ENCODE measurements at places on chromosomes 4 and X.

- no peak for DNase-seq
Observed at GRCh38 chr4:151753056-151753455, 7.8 kb downstream of the GATB start.

- DNase-seq, result no peak
Observed at GRCh38 chr4:126405369-126405982, 1090.7 kb downstream of the FAT4 start.

DNA sequence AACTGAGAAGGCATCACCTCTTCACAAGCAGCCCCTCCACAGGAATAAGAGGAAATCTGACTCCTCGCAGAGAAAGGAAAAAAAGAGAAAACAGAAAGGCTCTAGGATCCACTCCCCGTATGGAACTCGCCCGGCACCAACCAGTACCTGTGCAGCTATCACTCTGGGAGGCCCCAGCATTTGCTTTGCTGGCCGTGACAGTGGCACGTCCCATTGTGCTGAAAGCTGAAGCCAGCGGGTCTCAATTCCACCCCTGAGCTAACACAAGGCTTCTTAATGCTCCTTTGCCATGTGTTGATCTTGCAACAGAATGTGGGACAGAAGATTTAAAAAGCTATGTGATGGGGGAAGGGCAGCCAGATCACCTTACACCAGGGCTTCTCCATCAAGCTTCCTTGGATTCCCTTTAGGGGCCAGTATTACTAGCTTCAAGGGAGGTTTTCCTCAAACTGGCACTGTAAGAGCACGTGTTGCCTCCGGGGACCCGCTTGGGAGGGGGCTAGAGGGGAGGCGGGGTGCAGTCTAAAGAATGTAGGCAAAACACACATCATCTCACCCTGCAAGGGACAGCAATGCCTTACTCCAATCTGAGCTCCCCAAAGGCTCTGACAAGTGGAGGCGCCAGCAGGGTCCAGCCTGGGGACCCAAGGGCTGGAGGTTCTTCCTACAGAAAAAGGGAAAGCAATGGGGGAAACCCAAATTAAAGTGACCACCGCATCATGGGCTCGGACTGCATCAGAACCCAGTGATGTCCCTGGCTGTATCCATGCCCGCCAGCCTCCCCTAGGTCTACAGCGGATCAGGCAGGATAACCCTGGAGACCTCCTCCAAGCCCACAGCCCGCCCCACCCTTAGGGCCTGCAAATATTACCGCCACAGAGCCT lies 1.2 kb downstream of the USP46 start:
- no peak for DNase-seq

- no peak for DNase-seq
Observed at GRCh38 chr4:111879539-111879938, 265.7 kb upstream of the FAM241A start.

- DNase-seq, result no peak
Observed at GRCh38 chr4:114396808-114397207, 201.8 kb upstream of the UGT8 start.

DNA sequence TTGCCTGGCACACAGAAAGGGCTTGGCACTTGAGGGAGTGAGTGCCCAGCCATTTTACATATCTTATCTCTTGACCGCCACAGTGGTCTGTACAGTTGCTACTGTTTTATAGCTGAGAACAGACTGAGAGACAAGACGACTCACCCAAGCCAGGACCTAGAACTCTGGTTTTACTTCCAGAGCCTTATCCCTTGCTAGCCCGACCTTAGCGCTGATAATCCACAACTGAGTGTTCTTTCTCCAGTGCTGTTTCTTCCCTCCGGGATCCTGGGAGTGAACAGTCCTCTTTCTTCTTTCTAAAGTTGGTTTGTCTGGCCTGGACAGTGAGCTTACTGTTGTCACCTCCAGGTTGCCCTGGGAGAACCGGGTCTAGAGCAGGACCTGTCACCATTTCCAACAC lies 52.5 kb upstream of the TADA2B start:
- DNase-seq, result no peak

DNA sequence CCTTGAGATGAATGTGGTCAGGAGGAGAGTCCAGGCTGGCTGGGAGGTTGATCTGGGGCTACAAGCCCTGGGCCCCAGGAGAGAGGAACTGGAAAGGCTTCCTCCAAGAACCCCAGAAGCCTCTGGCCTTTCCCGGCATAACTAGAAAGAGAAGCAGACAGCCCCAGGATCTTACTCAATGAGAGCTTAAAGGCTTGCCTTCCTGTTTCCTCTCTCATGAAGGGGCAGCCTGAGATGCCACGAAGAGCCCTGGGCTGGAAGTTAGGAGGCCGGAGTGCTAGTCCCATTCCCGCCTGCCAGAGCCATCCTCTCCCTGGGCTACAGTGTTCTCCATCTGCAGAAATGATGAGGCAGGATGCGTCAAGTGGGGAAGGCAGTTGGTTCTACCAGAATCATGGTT lies 20.1 kb upstream of the XPNPEP2 start:
- DNase-seq, result no peak

DNA sequence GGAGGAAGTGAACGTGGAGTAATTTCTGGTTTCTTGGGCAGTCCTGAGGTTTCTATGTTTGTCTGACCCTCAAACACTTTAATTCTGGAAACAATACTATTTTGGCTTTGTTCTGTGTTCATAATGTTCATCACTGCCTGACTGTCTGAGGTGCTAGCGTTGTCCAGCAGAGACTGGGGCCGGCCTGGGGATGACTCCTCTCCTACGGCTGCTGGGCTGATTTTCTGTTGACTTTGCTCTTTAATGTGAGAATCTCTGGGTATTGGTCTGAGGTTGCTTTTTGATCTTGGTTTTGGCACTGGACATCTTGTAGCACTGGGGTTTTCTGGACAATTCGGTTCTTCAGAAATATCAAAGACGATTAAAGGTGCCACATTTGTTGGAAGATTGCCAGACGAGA lies 75.8 kb downstream of the RPS3A start:
- no peak for DNase-seq

GRCh38 chr4:141635736-141636081 lies 674 bp upstream of the IL15 start:
- no peak for DNase-seq

GRCh38 chr4:169335331-169335730 lies 64.6 kb upstream of the SH3RF1 start:
- DNase-seq, result no peak

DNA sequence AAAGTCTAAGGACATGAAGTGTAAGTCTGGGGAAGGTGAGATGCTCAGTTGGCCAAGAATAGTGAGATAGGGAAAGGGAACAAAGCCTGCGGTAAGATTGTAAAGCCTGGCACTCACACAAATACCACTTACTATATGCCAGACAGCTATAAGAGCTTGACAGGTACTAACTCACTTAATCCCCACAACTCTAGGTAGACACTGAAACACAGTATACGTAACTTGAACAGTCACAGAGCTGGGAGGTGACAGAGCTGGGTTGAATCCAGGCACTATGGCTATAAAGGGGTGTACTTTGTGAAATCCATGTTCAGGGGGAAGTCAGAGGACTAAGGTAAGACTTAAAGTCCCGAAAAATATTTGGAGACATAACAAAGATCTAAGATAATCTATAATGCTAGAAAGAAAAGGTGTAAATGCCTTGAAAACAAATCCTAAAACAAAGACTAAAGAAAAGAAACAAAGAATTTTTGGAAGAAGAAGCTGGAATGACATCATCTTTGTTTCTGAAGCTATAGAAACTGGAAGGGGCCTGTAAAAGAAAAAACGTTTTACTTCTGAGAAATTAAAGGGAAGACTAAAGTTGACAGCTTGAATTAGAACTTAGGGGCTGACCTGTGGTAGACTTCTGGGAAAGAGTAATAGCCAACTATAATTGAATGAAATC lies 172.5 kb downstream of the PPP3CA start:
- no peak for DNase-seq

GRCh38 chrX:2188330-2188792 lies 312.4 kb downstream of the DHRSX start:
- DNase-seq, result no peak

GRCh38 chrX:49992853-49993252 lies 70.5 kb downstream of the CLCN5 start:
- DNase-seq, result no peak

DNA sequence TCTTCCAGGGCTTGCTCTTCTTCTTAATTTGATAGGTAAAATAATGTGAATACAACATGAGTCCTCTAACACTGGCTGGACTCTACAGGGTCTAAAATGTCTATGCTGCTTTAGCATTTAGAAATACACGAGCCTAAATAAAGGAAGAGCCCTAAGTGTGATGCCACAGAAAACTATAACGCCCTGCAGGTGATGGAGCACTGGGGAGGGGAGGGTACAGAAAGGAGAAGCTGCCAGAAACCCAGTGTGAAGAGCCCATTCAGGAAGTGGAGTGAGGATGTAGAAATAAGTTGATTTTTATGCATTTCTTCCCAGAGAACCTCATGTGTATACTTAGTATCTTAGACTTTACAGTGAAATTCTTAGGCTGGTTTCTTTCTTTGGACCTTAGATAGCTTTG lies 83.4 kb downstream of the TNIP2 start:
- DNase-seq, result no peak

GRCh38 chrX:69279234-69279633 lies 114.0 kb upstream of the PJA1 start:
- DNase-seq, result no peak

DNA sequence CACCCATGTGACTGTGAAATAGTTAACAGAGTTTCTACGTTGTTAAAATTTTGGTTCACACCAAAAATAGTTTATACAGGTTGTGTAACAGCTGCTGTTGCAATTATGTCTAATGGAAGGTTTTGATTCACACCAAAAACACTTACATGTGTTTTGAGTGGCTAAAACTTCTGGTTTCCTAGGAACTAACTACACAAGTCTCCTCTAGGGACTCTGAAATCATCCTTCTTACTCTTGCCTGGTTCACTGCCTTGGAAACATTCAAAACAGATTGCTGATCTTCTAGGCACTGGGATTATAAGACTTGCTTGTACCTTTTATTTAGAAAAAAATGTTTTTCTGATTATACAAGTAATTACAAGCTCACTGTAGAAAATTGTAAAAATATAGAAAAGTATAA lies 14.9 kb upstream of the MORC4 start:
- no peak for DNase-seq

DNA sequence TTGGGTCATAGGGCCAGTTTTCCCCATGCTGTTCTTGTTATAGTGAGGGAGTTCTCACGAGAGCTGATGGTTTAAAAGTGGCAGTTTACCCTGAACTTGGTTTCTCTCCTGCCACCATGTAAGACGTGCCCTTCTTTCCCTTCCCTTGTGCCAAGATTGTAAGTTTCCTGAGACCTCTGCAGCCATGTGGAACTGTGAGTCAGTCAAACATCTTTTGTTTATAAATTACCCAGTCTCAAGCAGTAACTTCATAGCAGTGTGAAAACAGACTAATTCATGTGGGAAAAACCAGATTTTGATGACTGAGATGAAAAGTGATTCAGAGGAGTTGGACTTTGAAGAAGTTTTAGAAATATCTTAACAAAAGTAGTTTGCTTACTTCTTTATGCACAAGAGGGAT lies 101.4 kb downstream of the ARHGAP10 start:
- no peak for DNase-seq

Measured in HS-5 (cell line).